ENCODE measurements at places on chromosomes 2 and 18.

GRCh38 chr2:232351686-232352510 lies 26.7 kb upstream of the ALPP start:
- no peak for DNase-seq

- no peak for DNase-seq
Observed at GRCh38 chr2:195016841-195017240, 640.2 kb upstream of the SLC39A10 start.

DNA sequence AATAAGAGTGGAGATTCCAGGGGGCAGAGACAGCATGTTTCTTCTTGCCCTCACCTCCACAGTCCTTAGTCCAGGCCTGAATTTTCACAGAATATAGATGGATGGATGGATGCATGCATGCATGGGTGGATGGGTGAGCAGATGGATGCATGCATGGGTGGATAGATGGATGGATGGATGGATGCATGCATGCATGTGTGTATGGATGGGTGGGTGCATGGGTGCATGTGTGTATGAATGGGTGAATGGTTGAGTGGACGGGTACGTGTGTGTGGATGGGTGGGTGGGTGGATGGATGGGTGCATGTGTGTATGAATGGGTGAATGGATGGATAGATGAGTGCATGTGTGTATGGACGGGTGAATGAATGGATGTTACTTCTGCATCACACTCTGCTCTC lies 153.3 kb downstream of the CELF4 start:
- no peak for DNase-seq

- DNase-seq = no peak
Observed at GRCh38 chr2:68236103-68236734, 16.1 kb downstream of the PPP3R1 start.

GRCh38 chr2:176240301-176240700 lies 28.9 kb upstream of the MTX2 start:
- DNase-seq = no peak

DNA sequence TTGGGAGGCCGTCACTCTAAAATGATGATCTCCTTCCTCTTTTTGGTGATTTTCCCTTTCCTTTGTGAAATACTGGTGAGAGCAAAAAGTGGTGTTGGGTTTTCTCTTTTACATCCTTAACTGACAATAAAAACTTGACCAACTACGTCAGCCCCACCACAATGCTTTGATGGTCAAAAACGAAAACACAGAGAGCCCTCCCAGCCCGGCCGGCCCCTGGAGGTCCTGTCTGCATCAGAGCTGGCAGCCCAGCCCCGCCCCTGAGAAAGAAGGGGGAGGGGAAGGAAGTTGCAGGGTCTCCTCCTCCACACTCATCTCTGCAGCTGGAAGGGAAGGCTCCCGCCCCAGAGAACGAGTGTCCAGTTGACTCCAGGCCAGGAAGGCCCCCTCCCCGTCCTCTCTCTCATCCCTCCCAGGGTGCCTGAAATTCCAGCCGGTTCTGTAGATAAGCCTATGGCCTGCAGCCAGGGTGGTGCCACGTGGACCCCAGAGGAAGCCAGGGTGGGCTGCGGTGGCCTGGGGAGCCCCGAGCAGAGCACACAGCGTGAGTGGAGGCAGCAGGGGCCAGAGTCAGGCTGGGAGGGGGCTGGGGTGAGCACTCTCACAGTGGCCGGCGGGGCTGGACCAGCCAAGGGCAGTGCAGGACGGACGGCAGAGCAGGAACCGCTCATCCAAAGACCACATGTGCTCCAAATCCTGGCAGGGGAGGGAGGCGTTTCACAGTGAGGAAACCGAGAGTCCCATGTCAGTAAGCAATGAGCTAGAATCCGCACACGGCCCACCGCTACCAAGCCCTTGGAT lies 19.8 kb downstream of the BIN1 start:
- peak; percentile 94 for DNase-seq

GRCh38 chr2:120934574-120935338 lies 199.1 kb downstream of the GLI2 start:
- no peak for DNase-seq

DNA sequence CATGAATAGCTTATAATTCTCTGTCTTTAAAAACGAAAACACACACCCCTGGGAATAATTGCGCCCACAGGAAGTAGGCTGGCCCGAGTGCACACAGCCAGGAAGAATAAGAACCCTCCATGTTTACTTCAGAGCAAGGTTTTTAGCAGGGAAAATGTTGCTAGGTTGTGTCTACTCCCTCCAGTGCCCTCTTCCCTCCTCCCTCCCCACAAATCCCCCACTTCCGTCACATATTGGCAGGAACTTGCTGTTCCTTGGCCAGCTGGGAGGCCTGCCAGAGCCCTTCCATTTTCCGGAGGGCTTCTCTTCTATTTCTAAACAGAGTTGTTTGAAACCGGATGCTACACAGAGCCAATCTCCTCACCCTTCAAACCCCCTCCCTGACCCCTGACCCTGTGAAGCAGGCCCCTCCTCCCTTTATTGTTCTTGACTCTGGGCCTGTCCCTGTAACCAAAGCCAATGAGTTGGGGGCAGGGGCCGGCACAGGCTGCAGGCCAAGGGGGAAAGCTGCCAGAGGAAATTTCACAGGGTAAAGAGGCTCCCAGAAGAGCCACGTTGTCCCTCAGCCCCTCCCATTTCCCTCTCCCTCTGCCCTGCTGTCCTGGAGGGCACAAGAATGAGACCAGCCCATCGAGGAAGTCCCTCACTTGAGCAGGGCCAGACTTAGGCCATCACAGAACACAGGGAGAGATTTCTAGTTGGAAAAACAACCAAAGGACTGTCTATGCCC lies 49.8 kb upstream of the LGALSL start:
- peak; percentile 87 for DNase-seq

GRCh38 chr18:59724103-59724502 lies 26.9 kb upstream of the CCBE1 start:
- DNase-seq = no peak

GRCh38 chr2:44433895-44434294 lies 72.1 kb downstream of the CAMKMT start:
- no peak for DNase-seq

DNA sequence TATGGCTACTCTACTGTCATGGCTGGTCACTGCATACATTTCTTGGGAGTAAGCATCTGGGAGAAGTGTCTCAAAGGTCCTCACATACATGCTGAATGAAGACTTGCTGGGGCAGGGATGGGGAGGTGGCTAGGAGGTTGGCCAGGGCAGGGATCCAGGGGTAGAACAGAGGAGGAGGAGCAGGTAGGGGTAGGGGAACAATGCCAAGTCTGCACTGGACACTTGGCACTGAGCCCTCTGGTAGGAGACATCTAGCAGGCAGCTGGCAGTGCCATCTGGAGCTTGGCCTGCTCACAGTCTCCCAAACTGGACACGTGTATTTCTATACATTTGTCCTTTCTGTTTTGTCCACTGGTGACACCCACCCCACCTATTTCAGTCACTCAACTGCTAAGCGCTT lies 62.7 kb upstream of the REV1 start:
- no peak for DNase-seq

GRCh38 chr2:197159661-197160211 lies 150.8 kb downstream of the ANKRD44 start:
- DNase-seq = no peak

DNA sequence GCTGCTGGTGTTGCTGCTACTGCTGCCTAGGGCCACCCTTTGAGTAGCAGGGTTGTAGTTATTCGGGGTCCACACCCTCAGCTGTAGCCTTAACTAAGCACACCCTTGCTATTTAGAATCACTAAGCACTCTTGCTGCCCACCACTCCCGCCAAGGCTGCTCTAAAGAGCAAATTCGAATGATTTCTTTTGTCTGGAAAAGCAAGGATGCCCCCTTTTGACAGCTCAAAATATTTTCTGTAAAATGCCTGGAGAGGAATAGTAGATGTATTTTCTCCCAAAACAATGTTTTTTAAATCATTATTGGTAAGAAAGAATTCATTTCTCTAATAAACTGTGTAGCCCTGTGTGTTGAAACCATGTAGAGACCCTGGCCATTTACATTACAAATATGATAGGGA lies 80.8 kb upstream of the PAPOLG start:
- DNase-seq = no peak

GRCh38 chr18:78169174-78169864 lies 810.3 kb upstream of the SALL3 start:
- no peak for DNase-seq

DNA sequence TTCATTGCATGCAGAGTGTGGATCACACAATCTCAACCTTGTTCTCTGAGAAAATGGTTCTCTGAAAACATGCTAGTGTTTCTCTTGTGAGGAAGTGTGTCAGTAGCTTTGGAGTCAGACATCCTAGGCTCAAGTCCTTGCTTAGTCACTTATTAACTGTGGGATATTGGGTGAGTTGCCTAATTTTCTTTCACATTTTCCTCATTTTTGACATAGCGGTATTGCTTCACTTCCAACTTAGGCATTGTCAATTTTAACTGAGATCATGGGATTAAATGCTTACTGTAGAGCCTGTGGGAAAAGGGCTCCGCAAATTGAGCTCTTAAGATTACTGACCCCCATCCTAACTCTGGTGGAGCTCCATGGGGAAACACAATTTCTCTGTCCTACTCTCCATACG lies 622.2 kb downstream of the CNTNAP5 start:
- DNase-seq = no peak

- DNase-seq = no peak
Observed at GRCh38 chr2:239120664-239121063, 272.8 kb downstream of the TWIST2 start.

- DNase-seq = no peak
Observed at GRCh38 chr2:45759310-45759851, 107.9 kb downstream of the PRKCE start.

DNA sequence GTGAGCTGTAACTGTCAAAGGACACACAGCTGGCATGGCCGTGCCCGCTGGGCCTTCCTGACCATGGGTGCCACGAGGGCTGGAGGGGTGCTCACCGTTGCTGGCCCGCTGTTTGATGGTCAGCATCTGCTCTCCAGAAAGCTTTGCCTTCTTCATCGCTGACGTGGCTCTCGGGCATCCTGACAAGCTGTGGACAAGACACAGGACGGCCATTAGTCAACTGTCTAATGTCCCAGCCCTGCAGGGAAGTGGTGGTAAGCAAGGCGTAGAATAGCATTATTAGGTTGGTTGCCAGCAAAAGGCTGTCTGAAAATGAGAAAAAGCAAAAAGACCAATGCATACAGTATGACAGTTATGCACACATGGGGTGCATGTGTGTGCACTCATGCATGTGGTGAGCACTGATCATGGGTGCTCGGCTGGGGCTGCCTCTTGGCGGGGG lies 64.7 kb upstream of the PXDN start:
- no peak for DNase-seq

- no peak for DNase-seq
Observed at GRCh38 chr2:235300368-235301201, 193.3 kb upstream of the AGAP1 start.

DNA sequence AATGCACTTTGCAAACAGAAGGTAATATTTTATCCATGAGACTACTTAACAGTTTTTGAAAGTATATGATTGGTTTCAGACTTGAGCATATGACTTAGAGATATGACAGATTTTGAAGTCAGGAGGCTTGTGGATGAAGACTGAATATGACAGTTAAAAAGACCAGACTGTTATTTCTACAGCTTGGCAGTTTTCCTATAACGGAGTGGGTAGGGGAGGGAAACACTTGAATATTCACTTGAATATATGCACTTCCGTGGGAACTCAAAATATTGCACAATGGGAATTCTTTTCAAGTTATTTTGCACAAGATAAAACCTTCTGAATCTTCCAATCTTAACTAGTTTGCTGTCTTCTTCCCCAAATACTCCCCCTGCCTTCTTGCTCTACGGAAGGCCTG lies 64.6 kb upstream of the ACKR3 start:
- DNase-seq = no peak

GRCh38 chr2:241182126-241182525 lies 6.4 kb upstream of the ANO7 start:
- no peak for DNase-seq

GRCh38 chr2:54556621-54557121 lies 100.5 kb downstream of the SPTBN1 start:
- DNase-seq = no peak

- no peak for DNase-seq
Observed at GRCh38 chr2:241905716-241906377, 36.3 kb downstream of the RTP5 start.

- no peak for DNase-seq
Observed at GRCh38 chr2:179106676-179107428, 56.9 kb upstream of the CCDC141 start.

GRCh38 chr2:15584316-15584715 lies 7.4 kb upstream of the DDX1 start:
- DNase-seq = no peak

DNA sequence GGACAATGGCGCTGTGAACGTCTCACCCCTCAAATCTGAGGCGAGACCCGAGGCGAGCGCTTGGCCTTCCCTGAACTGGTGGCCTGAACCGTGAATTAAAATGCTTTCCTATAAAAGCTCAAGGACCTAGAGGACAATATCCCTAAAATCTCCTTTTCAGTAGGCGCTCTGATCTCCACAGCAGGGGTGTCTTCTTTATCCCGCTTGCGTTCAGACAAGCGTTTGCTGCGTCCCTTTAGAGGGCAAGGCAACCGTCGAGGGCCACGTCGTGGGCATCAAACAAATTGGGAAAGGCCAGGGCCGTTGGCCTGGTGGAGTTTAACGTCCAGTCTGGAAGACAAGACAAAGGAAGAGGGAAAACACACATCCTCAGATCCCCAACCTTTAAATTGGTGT lies 1.3 kb upstream of the RAX start:
- DNase-seq = no peak

DNA sequence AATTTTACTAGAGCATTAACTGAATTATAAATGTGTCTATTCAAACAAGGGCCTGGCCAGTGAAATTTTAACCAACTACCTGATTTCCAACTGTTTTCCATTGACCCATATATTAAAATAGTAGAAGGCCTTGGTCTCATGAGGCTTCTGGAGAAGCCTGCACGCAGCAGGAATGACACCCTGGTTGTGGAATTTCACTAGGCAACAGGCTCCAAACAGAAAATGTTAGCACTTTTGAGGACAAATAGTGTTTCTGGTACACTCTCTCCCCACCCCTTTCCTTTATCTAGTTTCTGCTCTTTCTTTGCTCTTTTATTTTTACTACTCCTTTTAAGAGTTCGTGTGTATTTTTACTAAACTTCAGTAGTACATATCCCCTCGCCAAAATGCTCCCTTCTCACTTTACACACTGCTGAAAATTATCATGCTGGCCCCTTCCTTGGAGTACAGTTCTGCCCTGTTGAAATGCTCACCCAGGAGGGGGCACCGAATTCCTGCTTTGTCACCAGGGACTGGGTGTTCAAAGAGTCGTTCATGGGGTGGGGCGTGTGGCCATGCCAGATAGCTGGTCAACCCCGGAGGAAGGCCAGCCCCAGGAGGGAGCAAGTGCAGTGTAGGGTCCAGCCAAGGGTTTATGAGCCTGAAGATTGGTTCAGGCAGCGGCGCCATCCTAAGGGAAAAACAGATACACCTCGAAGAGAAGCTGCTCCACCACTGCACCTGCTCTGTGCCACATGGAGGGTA lies 22.1 kb upstream of the COL6A3 start:
- DNase-seq = no peak

GRCh38 chr18:3444954-3445353 lies 5.0 kb upstream of the TGIF1 start:
- DNase-seq = no peak

Measured in renal pelvis (tissue), 12 donors.